ENCODE measurements at places on chromosomes 6 and 20.

- DNase-seq = no peak
Observed at GRCh38 chr6:15293674-15294073, 47.8 kb downstream of the JARID2 start.

DNA sequence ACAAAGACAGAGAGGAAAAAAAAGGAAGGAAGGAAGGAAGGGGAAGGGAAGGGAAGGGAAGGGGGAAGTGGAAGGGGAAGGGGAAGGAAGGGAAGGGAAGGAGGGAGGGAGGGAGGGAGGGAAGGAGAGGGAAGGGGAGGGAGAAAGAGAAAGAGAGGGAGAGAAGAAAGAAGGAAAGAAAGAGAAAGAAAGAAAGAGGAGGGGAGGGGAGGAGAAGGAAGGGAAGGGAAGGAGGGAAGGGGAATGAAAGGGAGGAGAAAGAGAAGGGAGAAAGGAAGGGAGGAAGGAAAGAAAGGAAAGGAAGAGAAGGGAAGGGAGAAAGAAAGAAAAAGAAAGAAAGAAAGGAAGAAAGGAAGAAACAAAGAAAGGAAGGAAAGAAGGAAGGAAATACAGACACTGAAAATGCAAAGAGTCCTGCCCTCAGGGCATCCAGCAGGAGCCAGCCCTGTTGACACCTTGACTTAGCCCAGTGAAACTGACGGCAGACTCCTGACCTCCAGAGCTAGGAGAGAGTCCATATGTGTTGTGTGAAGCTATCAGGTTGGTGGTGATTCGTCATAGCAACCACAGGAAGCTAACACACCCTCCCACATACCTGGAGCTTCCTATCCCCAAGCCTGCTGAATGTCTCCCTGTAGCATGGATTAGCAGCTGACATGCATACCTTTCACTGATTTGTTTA is 58.7 kb upstream of the SULF2 start:
- no peak for DNase-seq

DNA sequence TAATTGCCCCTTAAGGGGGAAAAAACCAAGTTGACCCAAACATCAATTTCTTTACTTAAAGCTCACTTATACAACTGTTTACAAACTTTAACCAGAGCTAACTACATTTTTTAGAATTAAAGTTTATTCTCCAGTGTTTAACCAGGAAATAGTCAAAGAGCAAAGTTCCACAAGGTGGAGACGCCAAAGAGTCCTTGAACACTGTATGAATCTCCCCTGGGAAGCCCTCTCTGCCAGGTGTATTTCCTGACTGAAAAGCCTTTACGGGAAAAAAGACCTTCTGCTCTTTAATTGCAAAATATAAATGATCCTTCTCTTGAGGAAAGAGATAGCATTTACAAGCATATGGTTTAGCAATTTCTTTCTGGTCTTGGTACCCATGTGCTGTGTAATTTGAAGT is 36.2 kb downstream of the BTBD9 start:
- no peak for DNase-seq

DNA sequence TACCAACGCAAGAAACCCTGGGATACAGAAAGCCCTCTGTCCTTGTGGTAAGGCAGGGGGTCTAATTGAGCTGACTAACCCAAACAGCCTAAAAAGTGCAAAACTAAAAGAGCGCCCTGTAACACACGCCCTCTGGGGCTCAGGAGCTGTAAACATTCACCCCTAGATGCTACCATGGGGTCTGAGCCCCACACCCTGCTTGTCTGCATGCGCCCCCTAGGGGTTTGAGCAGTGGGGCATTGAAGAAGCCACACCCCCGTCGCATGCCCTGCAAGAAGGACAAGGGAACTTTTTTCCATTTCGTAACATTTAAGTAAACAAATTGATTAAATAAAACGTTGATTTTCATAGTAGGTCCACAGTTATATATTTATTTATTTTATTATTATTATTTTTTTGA is 616.9 kb upstream of the MAN1A1 start:
- no peak for DNase-seq

DNA sequence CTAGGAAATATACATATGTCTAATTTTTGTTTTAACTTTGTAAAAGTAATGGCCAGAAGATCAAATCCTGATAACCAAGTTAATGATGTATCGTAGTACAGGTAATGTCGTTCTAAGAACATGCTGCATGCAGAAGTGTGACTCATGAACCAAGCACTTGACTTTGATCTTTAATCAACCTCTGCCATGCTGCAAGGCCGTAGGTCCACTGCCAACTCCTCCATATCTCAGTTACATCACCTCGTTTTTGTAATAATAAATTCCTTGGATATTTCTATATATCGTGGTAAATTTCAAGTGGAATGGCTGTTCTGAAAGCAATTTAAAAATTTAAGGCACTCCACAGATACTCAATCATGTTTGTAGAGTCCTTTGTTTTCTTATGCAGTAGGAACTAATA is 771.7 kb downstream of the EPHA7 start:
- DNase-seq = no peak

DNA sequence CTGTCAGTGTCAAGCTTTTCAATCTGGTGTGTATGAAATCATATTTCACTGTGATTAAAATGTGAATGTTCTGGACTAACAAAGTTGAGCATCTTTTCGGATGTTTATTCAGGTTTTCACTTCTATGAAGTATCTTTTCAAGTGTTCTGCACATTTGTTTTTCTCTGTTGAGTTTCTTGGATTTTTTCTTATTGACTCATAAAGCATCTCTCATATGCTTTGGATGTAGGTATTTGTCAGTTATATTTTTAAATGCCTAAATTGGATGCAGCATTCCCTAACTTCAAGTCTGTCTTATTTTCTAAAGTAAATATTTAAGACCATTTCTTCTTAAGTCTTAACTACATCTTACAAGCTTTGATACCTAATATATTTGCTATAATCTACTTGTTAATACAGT is 398.0 kb downstream of the PLCB1 start:
- DNase-seq = no peak

DNA sequence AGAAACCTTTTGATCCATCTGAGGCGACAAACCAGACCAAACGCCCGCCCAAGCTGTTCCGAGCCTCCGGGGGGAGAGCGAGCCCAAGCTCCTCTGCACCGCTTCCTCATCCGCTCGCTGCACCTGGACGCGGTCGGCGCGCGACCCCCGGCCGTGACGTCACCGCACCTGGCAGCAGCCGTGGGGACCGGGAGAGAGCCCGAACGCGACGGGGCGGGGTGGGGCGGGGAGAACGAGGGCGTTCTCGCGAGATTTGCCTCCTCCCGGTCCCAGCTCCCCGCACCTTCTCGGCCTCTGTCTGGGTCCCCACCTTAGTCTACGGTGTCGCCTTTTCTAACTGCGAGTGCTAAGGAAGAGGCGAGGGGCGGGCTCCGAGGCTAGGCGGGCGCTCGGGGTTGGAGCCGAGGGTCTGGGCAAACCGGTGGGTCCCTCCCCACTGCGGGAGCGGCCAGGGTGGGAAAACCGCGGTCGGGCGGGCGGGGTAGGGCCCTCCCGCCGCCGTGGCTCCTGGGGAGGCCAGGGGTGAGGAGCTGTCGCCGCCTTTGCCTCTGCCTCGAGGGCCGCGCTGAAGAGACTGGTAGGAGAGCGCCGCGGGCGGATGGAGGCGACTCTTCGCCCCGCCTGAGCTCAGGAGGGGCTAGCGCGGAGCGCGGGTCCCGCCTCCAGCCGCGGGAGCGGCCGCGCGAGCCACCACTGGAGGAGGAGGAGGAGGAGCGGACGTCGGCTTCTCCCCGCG is at the start of gene CD2AP:
Gene CD2AP (plus strand): TSS at position 293 of the 736 bp plus-strand sequence. CDS start 456 bp downstream, outside the sequence.
- peak; percentile 94 for DNase-seq

GRCh38 chr6:86937219-86938079 is at the start of gene HTR1E:
Gene HTR1E, plus strand, starts transcription at chr6:86937528. Its CDS starts 77,807 bp downstream, at chr6:87015335.
- DNase-seq = peak; percentile 45

GRCh38 chr20:50296450-50297375 is 106.1 kb downstream of the CEBPB start:
- no peak for DNase-seq

DNA sequence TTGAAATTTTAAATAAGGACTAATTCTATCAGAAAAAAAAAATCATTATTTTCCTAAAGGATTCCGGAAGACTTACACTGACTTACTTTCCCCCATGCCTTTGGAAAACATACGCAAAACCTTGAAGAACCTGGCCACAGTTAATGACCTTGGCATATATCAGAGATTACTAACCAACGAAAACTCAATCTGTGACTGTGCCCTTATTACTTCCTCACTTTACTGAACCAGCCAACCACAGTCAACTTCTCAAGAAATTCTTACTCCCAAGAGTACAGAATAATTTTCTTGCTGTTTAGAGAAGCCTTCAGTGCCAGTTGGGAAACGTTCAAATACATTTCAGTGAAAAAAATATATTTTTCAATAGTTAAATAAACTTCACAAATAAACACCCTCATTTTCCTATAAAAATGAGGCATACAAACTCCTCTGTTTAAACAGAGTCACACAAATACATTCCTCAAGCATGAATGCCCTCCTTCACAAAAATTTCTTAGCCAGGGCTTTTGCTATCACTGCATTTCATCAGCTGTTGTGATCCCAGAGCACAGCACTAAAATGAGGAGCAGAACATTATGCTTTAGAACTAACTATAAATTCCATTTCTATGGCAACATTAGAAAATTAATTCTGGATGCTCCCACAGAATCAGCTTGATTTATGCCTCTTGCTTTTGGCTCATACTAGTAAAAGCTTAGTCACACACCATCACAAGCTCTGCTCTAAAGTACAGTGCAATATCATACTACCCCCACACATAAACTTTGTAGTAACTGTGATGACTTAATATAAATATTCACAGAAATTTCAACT is 117.6 kb downstream of the DST start:
- no peak for DNase-seq
